T-cell (primary cell): ENCODE measurements at places on chromosomes 2 and 18.

- DNase-seq = no peak
Measured at GRCh38 chr2:12127638-12128037, 381.2 kb downstream of the LPIN1 start.

- DNase-seq = no peak
Measured at GRCh38 chr2:159292157-159292556, 5.7 kb upstream of the WDSUB1 start.

GRCh38 chr2:28471214-28471613 lies 24.6 kb upstream of the PLB1 start:
- no peak for DNase-seq

GRCh38 chr2:86337244-86337835 lies at the start of gene REEP1:
Gene REEP1, minus strand, starts transcription at chr2:86337626. Its CDS starts 116 bp downstream, at chr2:86337510.
- DNase-seq = no peak

- DNase-seq = no peak
Measured at GRCh38 chr2:95291222-95291621, 5.9 kb upstream of the KCNIP3 start.

DNA sequence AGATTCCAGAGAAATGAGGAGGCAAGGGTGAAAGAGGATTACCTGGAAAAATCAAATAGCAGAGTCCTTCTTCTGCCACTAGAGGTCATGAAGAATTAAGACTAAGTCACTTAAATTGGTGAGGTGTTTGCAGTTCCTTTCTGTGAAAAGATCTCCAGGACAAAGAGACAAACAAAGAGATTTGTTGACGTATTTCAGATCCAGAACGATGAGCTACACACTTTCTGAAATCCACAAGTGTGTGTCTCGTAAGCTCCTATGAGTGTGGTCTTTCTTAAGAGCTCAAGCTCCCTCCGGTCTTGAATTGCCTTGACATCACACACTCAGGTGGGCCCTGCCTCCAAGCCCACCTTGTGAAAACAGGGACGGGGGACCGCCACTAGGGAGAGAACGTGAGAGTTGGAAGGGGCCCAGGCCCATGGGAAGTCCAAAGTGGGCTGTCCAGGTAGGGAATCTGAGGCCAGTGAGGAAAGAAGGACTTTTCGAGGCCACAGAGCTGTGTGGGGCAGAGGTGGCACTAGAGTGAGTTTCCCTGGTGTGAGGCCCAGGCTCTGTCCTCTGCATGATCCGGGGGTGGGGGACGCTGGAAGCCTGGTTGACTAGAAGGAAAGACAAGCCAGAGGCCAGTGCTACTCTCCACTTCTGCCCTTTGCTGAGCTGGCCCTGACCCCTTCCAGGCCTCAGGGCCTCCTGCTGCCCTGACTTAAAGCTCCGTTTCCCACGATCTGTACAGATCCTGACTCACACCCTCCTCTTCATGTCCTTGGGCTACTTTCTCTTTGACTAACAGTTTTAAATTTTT lies 168.1 kb upstream of the NCK2 start:
- DNase-seq = no peak

GRCh38 chr2:206084870-206085741 lies 868 bp downstream of the INO80D start:
- DNase-seq = peak; percentile 67

DNA sequence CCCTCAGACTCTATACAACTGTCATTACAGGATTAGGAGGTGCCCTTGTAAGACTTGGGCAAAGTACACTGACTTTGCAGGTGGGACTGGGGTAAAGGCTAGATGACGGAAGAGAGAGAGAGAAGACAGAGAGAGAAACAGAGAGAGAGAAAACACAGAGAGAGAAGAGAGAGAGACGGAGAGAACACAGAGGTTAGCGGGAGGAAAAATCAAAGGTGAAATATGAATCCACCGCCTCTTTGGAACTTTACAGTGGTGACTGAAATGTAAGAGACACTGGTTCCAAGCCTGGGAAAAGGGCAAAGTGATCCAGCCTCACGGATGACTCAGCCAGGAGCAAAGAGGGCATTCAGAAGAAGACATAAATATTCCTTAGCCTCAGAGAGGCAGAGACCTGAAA lies 25.1 kb upstream of the CAB39 start:
- DNase-seq = no peak
